Glutamatergic neuron (in vitro differentiated cells): ENCODE measurements at places on chromosomes 2 and 18. TPM values are rescaled to one million over a fixed set of nuclear protein-coding genes. Genes with fewer than 3 reads are reported as not detected.

DNA sequence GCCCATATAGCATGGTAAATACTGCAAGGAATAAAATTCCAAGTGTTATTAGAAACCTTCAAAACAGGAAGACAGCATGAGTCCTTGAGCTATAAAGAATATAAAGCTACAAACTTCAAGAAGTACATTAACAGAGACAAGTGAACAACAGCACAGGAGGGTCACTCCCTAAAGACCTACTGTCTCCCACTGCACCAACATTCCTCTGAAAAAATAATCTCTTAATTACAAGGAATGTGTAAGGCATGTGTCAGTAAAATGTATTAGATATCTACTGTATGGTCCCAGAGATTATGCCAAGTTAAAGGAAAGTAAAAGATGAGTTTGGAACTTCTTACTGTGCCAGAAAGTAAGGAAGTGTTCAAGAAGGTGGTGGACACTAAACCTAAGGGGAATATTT, 29.9 kb downstream of the SUMO1 start:
- DNase-seq, result no peak
- no peaks in the 10 kb centered on the region for H3K36me3 ChIP-seq
- H3K27me3 ChIP-seq, result peaks cover 1% of the 10 kb centered on the region
- H3K27ac ChIP-seq, result no peak overlapping the region

GRCh38 chr18:72013427-72013850, 530.7 kb downstream of the CBLN2 start:
- peaks cover 4% of the 10 kb centered on the region for H3K27me3 ChIP-seq
- no peaks in the 10 kb centered on the region for H3K36me3 ChIP-seq
- no peak for DNase-seq
- H3K27ac ChIP-seq, result no peak overlapping the region
- peaks cover 11% of the 10 kb centered on the region for H3K4me1 ChIP-seq
- H3K4me3 ChIP-seq, result no peak overlapping the region

GRCh38 chr2:52445686-52446085, 1321.9 kb upstream of the CHAC2 start:
- DNase-seq, result no peak
- no peak overlapping the region for H3K27ac ChIP-seq
- H3K4me1 ChIP-seq, result no peaks in the 10 kb centered on the region
- H3K4me3 ChIP-seq, result no peak overlapping the region
- H3K36me3 ChIP-seq, result no peaks in the 10 kb centered on the region

DNA sequence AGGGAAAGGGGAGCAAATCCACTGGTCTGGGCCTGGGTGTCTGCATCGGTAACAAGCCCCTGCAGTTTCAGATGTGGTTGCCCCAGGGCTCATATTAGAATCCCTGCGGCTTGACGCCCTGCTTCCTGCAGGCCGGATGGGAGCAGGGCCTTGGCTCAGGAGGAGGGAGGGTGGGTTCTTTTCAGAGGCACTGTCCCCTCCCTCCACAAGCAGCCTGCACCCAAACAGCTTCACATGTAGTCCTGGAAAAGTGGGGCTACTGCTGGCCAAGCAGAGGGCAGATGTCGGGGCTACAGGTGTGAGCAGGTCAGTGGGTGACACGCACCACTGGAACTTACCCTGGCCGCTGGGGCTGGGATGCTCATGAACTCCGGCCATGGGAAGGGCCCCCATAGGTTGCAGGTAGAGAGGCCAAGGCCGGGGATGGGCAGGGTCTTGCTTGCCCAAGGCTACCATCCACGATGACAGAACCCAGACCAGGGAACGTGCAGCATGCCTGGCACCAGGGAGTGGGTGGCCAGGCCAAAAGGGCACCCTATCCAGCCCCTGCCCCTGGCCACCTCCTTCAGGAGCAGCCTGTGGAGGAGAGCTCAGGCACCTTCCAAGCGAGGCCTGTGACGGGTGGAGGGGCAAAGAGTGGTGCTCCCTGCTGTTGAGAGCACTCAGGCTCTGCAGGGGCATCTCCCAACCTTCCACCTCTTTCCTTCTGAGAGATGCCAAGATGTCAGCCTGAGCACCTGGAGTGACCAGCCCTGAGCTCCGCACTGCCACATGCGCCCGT, 16.8 kb downstream of the ARID5A start:
- H3K4me1 ChIP-seq, result no peaks in the 10 kb centered on the region
- no peaks in the 10 kb centered on the region for H3K36me3 ChIP-seq
- no peak for DNase-seq
- H3K4me3 ChIP-seq, result no peak overlapping the region
- H3K27me3 ChIP-seq, result peaks cover 6% of the 10 kb centered on the region

- H3K4me1 ChIP-seq, result peaks cover 10% of the 10 kb centered on the region
- H3K36me3 ChIP-seq, result peaks cover 4% of the 10 kb centered on the region
- H3K4me3 ChIP-seq, result no peak overlapping the region
- peaks cover 3% of the 10 kb centered on the region for H3K27me3 ChIP-seq
- H3K27ac ChIP-seq, result no peak overlapping the region
- no peak for DNase-seq
Observed at GRCh38 chr2:10402653-10403215, 45.4 kb downstream of the ODC1 start.

The MLPH gene
- 4.3 TPM for total RNA-seq

GRCh38 chr2:37350034-37350433, 5.6 kb downstream of the QPCT start:
- H3K4me3 ChIP-seq, result peak overlapping the region; percentile 62
- no peaks in the 10 kb centered on the region for H3K36me3 ChIP-seq
- DNase-seq, result peak; percentile 22

DNA sequence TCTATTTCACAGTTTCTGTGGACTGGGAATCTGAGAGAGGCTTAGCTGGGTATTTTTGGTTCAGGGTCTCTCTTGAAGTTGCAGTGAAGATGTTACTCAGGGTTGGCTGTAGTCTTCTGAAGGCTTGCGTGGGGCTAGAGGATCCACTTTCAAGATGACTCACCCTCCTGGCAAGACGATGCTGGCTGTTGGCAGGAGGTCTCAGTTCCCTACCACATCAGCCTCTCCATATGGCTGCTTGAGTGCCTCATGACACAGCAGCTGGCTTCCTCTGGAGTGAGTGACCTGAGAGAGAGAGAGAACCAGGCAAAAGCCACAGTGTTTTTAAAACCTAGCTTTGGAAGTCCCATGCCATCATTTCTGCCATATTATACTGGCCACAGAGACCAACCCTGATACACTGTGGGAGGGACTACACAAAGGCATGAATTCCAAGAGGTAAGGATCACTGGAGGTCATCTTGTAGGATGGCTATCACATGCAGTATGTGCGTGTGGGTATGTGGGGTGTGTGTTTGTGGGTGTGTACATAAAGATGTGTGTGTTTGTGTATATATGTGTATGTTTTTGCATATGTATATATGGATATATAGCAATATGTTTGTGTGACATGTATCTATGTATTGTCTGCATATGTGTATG, 25.1 kb downstream of the DNPEP start:
- no peaks in the 10 kb centered on the region for H3K36me3 ChIP-seq
- H3K4me1 ChIP-seq, result peaks cover 5% of the 10 kb centered on the region
- H3K27me3 ChIP-seq, result peaks cover 18% of the 10 kb centered on the region
- DNase-seq, result no peak

The RPS27A gene
- 437 TPM for total RNA-seq

DNA sequence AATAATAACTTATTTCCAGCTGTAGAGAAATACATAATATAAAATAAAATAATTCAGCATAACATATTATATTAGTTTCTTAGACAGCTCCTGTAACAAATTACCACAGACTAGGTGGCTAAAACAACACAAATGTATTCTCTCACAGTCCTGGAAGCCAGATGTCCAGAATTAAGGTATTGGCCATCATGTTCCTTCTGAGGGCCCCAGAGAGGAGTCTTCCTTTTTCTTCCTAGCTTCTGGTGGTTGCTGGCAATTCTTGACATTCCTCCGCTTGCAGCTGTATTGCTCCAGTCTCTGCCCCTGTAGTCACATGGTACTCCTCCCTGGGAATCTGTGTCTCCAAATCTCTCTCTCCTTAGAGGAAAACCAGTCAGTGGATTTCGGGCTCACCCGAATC, 146.8 kb downstream of the RBM43 start:
- H3K27me3 ChIP-seq, result peaks cover under 1% of the 10 kb centered on the region
- H3K4me1 ChIP-seq, result peaks cover 5% of the 10 kb centered on the region
- no peak overlapping the region for H3K27ac ChIP-seq
- no peaks in the 10 kb centered on the region for H3K36me3 ChIP-seq

- H3K4me3 ChIP-seq, result no peak overlapping the region
- H3K27me3 ChIP-seq, result peaks cover 2% of the 10 kb centered on the region
- H3K4me1 ChIP-seq, result no peaks in the 10 kb centered on the region
- no peak for DNase-seq
Observed at GRCh38 chr2:80517316-80517715, 212.8 kb upstream of the LRRTM1 start.

The TMEM247 gene
- not detected for total RNA-seq

DNA sequence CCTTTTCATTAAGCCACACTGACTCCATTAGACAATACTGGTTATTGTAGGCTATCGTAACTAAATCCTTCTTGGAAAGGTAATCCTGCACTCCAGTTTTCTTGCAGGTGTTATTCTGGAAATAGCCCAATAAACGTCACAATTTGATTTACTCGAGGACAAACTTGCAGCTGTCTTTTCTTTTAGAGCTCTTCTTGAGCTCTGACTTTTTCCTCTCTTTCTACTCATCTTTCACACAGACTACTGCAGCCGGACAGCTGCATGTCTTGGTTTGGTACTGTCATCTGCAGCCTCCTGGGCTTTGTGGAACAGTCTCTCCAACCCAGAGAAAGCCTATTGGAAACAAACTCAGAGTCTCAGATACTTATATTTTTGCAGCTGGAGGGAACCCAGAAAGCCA, 23.0 kb upstream of the MSGN1 start:
- DNase-seq, result no peak
- no peak overlapping the region for H3K4me3 ChIP-seq
- peaks cover 15% of the 10 kb centered on the region for H3K4me1 ChIP-seq
- peaks cover 2% of the 10 kb centered on the region for H3K27me3 ChIP-seq
- no peak overlapping the region for H3K27ac ChIP-seq
- H3K36me3 ChIP-seq, result no peaks in the 10 kb centered on the region

The UGT1A8 gene
- not detected for total RNA-seq

- no peak overlapping the region for H3K4me3 ChIP-seq
- no peak for DNase-seq
- H3K4me1 ChIP-seq, result peaks cover 2% of the 10 kb centered on the region
- no peaks in the 10 kb centered on the region for H3K36me3 ChIP-seq
Observed at GRCh38 chr2:175880-176820, 87.7 kb downstream of the SH3YL1 start.

DNA sequence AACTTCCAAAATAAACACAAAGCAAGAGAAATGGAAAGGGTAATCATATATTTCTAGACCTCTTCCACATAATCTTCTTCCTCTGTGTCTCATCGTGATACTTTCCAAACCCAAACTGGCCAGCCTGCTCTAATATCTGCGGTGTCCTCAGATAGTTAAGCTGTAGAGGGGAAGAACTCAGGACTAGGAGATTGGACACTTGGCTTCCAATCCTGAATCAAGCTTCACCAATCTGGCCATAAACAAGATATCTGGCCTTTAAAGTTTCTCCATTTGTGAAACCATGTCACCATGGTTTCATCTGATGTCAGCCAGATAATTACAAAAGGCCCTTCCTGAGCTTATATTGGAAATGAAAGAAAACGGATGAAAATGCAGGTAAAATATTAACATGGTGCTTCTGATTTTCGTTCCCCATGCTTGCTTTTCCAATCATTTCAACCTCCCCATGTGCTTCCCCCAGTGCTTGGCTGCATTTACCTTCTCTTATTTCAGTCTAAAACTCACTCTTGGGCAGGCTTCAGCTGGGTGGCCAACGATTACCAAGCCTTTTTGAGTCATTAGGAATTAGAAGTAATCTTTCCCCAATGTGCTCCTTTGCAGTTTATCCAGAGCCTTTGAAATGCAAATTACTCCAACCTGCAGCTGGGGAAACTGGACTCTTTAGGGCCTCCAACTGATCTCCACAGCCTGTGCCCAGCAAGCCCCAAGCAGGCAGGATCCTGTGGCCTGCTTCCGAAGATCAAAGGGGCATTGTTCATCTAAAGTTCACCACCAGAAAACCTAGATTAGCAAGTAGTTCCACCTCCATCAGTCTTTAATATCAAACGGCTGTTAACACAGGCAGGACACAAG, 44.5 kb upstream of the MYCN start:
- peaks cover 13% of the 10 kb centered on the region for H3K4me1 ChIP-seq
- no peak overlapping the region for H3K4me3 ChIP-seq
- H3K36me3 ChIP-seq, result peaks cover 5% of the 10 kb centered on the region
- H3K27me3 ChIP-seq, result peaks cover 4% of the 10 kb centered on the region
- H3K27ac ChIP-seq, result no peak overlapping the region

The DAPL1 gene
- total RNA-seq, result not detected

The PSMA8 gene
- total RNA-seq, result not detected

DNA sequence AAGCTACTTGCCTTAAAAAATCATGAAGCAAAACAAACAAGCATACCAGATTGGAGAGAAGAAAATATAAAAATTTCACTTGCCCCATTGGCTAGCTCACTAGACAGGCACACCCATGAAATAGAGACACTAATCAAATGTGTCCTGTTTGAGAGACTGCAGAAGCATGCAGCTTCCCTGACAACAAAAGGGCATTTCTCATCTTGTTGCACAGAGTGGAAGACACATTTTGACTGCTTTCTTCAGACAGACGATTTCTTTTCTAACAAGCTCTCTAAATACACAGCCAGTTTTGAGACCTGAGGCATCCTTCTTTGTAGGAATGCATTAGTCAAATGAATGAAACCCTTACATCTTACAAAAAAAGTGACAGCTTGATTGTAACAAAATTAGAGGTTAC, 1558.6 kb upstream of the NXPH2 start:
- H3K4me3 ChIP-seq, result no peak overlapping the region
- H3K27ac ChIP-seq, result no peak overlapping the region

The LYG1 gene
- 1.2 TPM for total RNA-seq

DNA sequence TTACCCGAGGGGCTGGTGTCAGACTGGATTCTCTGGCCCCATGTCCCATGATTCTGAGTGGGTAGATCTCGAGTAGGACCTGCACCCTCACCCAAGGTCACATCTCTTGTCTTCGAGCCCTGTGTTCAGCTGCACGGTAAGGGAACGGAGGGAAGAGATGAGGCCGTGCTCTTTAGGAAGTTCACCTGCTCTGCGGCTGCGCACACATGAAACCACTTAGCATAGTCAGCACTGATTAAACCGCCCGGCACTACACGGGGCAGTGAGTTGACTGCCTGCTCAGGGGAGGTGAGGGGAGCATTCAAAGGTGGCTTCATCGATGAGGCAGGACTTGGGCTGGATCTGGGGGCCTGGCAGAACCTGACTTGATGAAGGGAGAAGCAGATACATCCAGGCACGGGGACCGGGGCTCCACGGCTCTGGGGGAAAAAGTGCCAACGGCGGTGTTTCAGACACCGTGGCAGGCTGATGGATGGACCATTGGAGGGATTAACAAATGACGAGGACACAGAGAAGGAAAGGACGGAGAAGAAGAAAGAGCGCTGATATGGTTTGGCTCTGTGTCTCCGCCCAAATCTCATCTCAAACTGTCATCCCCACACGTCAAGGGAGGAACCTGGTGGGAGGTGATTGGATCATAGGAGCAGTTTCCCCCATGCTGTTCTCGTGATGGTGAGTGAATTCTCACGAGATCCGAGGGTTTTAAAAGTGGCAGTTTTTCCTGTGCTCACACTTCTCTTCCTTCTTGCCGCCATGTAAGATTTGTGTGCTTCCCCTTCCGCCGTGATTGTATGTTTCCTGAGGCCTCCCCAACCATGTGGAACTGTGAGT, 248.6 kb downstream of the CYP26B1 start:
- no peaks in the 10 kb centered on the region for H3K36me3 ChIP-seq
- peaks cover 13% of the 10 kb centered on the region for H3K4me1 ChIP-seq
- DNase-seq, result no peak
- H3K27me3 ChIP-seq, result no peaks in the 10 kb centered on the region
